Stimulated activated CD8-positive, alpha-beta memory T cell treated with anti-CD3 and anti-CD28 coated beads, Interleukin-15, amount 100 ng/mL, for 4 hours (primary cell): ENCODE measurements at places on chromosomes 2 and 18.

GRCh38 chr2:109255654-109256053 is 126.6 kb downstream of the SH3RF3 start:
- DNase-seq: no peak

DNA sequence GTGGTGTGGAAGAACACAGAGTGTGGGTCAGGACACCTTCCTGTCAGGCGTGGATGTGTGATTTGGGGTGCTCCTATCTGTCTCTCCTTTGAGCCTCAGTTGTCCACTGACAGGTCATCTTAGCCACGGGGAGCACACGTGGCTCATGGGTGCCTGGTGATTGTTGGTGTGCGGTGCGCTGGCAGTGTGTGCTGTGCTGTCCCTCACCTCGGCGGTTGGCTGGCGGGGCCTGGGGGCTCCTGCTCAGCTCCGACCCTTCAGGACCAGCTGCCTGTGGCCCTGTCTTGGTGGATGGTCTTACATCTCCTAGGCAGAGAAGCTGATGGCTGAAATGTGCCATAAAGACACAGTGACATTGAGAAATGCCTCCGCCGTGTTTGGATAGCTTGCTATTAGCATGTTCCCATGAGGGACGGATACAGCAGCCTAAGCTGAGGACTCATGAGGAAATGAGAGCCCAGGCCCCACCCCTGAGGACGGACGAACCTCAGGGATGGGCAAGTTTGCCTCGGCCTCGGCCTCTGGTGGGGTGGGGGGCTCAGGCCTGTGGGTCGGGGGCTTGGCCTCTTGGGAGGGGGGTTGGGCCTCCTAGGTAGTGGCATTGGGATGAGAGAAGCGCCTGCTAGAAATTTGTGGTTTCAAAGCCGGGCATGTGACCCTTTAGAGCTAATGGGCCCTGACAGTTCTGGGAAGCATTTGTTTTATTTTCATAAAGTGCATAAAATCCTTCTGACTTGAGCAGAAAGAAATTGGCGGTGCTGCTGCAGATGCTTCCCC is 20.3 kb upstream of the ASB1 start:
- no peak for DNase-seq

DNA sequence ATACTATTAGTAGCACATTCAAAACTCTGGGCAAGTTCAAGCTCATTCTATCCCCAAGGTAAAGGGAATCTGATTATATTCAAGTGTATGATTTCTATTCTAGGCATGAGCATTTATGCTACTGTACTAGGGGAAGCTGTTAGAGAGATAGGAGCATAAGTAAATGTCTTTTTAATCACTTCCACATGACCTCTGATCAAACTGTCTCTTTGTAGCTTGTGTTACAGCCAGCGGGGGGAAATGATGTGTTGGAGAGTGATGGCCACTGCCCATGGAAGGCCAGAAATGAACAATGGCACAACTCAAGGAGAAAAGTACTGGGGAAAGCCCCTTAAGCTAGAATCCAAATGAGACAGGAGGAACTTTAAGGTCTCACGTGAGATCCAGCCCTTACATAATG is 894.9 kb upstream of the CDH2 start:
- no peak for DNase-seq

GRCh38 chr18:41798879-41799278 is 156.2 kb upstream of the PIK3C3 start:
- DNase-seq: no peak

DNA sequence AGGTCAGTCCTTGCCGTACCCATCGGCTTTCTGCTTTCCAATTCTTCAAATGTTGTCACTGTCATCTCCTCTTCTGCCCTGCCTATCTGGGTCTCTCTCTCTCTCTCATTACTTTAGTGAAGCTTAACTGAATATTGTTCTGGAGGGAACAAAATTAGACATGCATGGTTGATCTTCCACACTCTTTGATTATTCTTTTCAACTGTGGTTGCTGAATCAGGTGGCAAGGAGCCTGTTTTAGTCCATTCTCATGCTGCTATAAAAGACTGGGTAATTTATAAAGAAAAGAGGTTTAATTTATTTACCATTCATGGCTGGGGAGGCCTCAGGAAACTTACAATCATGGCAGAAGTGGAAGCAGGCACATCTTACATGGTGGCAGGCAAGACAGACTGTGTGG is 157.9 kb downstream of the ARL4C start:
- no peak for DNase-seq

DNA sequence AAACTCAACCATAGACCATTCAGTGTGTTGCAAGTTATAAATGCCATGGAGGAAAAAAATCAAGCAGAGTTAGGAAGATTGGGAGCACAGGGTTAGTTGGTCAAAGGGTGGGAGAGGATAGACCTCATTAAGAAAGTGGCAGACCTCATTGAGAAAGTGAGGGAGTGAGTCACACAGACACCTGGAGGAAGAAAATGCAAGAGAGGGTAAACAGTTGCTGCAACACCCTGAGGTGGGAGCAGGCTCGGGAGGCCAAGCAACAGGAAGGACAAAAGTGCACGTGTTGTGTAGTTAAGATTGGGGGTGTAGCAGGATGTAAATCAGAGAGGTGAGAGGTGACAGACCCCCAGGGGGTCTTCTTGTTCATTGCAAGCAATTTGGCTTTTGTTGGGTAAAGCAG is 6.4 kb downstream of the IL1RL1 start:
- no peak for DNase-seq
